ENCODE measurements at places on chromosomes 3 and 15.

- no peak for DNase-seq
Measured at GRCh38 chr3:197833930-197834715, 43.1 kb downstream of the LRCH3 start.

GRCh38 chr15:94443186-94443585 lies 211.8 kb downstream of the MCTP2 start:
- no peak for DNase-seq

- DNase-seq = no peak
Measured at GRCh38 chr15:36218322-36218721, 361.1 kb upstream of the CDIN1 start.

DNA sequence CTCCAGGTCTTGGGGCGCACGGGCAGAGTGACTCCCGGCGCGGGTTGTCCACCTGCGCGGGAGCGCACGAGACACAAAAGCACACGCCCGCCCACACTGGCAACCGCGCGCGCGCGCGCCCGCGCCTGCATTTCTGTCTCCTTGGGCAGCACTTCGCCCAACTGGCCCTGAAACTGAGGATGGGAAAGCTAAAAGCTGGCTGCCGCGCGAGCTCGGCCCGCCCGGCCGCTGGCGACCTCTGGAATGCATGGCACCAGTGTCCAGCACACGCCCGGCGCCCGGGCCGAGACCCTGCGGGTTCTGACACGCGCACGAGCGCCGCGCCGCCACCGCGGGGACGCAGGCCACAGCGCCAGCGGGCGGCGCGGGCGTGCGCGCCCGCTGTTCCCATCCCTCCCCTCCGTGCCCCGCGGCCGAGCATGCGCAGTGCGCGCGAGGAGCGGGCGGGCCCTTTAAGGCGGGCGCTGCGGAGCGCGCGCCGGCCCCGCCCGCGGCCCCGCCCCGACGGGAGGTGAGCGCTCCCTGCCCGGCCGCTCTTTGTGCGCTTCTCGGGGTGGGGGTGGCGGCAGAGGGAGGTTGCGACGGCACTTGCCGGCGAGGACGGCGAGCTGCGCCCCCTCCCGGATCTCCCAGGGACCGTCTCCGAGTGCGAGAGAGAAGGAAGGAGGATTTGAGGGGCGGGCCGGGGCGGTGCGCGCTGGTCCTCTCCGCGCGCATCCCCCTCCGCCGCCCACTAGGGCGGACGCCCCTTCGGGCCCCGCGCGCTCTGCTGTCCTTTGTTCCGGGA lies 1.0 kb upstream of the MEX3B start:
- peak; percentile 67 for DNase-seq

DNA sequence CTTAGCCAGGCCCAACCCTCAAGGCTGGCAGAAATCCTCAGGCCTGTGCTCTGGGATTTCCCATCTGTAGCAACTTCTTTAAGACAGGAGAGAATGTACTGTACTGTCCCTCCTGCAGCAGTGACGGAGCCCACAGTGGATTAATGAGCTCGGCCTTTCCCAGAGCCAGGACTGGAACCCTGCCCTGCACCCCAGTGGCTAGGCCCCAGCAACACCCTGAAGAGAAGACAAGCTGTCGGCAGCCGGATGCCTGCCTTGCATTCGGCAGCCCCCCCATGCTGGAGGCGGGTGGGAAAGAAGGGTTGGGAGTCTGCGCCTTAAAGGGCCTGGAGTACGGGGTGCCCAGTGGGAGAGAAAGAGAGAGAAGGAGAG lies 32.0 kb downstream of the KLHL25 start:
- no peak for DNase-seq

- no peak for DNase-seq
Measured at GRCh38 chr3:177604181-177604580, 406.9 kb upstream of the TBL1XR1 start.

- DNase-seq = no peak
Measured at GRCh38 chr15:79067072-79067833, 23.3 kb downstream of the RASGRF1 start.

GRCh38 chr15:41605566-41605965 lies 46.6 kb downstream of the TYRO3 start:
- no peak for DNase-seq

DNA sequence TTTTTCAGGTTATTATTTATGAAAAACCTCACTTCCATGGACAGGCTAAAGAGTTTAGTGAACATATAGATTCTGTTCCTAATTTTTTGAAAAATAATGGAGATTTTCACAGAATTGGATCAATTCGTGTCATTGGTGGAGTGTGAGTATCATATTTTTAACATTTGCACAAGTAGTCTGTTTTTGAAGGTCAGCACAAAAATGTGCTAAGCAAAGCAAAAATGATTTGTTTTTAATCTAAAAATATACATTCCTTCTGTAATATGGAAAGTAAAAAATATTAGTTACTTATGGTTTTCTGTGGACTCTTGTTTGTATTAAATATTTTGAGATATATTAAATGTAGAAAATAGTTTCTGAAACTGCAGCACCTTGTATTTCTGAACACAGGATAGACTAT lies 71.0 kb downstream of the CRYBG3 start:
- no peak for DNase-seq

DNA sequence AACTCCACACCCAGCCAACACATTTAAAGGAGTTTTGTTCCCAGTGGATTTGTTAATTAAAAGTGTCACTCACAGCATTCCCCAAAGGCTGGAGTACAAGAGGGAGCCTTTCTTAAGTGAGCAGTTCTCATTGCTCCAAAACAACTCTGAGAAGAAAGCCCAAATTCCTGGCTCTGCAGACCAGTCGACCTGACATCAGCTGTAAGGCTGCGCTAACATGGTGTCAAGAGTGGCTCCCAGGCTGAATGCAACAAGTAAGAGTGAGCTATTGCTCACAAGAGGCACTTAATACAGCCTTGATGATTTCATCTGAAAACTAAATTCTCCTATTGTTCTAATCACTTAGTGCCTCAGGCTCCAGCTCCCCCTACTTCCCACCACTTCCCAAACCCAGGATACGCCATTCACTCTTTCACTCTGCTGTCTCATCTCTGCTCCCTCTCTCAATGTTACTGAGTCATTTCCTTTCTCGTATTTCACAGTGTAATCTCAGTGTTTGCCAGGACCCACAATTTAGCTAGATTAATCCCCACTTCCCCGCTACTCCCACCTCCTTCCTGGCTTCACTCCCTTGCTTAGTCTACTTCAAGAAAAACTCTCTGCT lies 81.8 kb downstream of the WWTR1 start:
- no peak for DNase-seq

DNA sequence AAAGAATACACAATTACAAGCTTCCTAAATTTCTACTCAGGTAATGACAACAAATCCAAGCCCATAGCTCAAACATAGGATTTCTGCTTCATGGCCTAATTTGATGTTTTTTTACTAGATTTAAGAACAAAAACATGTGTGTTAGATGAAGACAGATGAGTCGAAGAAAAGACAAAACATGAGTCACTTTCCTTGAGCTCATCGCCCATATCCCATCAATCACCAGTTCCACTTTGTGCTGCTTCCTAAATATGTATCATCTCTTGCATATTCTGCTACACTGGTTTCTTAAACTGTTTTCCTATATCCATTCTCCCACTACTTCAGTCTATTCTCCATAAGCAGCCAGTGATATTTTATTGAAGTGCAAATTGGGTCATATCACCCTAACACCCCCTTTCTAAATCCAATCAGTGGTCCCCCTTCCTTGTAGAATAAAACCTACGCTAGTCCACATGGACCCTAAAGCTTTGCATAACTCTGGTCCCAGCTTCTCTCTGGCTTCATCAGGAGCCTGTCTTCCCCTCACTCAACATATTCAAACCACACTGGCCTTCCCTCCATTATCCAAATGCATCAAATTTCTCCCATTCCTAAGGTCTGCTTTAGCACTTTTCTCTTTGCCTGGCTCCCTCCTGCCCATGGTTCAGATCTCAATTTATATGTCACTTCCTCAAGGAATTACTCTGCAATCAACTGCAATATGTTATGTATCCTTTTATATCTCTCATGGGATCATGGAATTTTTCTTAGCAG lies 1033.9 kb downstream of the FHIT start:
- DNase-seq = no peak

- no peak for DNase-seq
Measured at GRCh38 chr15:51766341-51766740, 14.9 kb downstream of the TMOD2 start.

- no peak for DNase-seq
Measured at GRCh38 chr3:35680866-35681650, 41.7 kb downstream of the ARPP21 start.

GRCh38 chr3:34957677-34958076 lies 681.6 kb upstream of the ARPP21 start:
- DNase-seq = no peak

GRCh38 chr15:45776772-45777171 lies 141.9 kb downstream of the SQOR start:
- no peak for DNase-seq

DNA sequence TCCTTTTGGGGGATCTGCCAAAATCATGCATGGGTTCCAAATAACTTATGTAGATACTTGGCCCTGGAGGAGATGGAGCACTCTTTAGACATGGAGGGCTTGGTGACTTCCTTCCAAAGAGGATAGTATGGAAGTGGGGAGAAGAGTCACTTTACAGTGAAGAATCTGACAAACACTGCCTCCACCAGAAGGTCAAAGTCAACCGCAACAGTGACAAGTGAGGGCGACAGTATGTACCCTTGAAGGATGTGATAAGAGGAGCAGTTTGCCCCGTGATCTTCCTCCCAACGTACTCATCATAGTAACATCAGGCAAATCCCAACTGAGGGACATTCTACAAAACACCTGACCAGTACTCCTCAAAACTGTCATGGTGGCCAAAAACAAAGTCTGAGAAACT lies 62.0 kb downstream of the LMCD1 start:
- no peak for DNase-seq

- no peak for DNase-seq
Measured at GRCh38 chr15:84633311-84634227, 20.5 kb downstream of the WDR73 start.

GRCh38 chr3:114389156-114389555 lies 95.3 kb downstream of the TIGIT start:
- peak; percentile 3 for DNase-seq

DNA sequence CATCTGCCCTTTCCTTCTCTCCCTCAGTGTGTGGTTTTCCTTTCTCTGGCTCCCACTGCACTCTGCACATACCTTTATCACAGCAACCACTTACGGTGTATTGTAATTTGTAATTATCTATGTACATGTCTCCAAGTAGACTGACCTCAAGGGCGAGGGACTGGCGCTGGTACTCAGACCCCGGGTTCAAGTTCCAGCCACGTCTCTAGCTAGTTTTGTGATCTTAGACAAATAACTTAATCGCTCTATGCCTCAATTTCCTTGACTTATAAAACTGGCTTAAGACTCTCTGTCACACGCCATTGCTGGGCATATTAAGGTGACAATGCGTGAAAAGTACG lies 607 bp upstream of the SENP2 start:
- no peak for DNase-seq

- DNase-seq = no peak
Measured at GRCh38 chr15:45048794-45049631, 26.0 kb downstream of the SORD start.

DNA sequence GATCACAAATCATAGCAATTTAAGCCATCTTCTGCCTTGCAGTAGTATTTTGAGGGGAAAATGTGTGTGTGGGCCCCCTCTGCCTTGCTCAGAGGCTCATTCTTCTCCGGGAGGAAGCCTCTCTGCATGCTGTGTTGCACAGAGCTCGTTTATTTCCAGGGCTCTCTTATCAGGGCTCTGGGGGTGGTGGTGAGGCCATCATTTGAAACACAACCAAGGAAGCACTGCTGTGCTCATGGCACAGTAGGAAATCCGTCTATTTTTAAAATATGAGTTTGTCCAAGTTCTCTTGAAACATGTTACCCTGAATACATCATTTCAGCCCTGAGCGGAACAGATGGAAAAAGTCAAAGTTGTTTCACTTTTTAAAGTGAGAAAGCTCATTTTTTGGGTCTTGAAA lies 369.0 kb upstream of the CFAP20DC start:
- no peak for DNase-seq

- DNase-seq = no peak
Measured at GRCh38 chr3:52176951-52177700, 20.8 kb upstream of the ALAS1 start.

- no peak for DNase-seq
Measured at GRCh38 chr3:12974334-12974733, 98.9 kb downstream of the IQSEC1 start.

Data from stimulated activated CD8-positive, alpha-beta memory T cell treated with anti-CD3 and anti-CD28 coated beads, Interleukin-7, amount 100 ng/mL, for 1 hour (primary cell).